ENCODE measurements at places on chromosomes 2 and 18.

GRCh38 chr2:25274868-25275574 is 66.7 kb downstream of the DNMT3A start:
- DNase-seq: no peak

GRCh38 chr2:157469726-157470125 is 25.8 kb upstream of the CYTIP start:
- no peak for DNase-seq

DNA sequence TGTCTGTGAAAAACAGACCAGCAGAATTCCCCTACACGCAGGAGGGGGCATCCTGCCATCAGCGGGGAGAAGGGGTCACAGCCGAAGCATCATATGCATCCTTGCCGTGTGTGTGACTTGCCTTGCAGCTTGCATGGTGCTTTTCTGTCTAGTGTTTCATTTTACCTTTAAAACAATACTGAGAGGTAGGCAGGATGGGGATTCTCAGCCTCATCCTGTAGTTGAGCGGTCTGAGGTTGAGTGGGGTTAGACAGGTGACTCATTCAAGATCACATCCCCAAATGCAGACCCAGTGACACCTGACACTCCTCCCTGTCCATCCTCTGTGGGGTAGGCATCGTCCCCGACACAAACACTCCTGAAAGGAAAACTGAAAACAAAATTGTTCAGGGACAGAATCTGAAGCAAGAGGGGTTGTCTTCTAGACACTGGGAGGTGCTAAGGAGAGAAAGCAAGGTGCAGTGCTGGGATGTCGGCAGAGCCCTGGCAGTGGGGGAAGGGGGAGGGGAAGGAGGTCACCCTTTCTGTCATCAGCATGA is 7.9 kb downstream of the ARL4C start:
- DNase-seq: peak; percentile 54

DNA sequence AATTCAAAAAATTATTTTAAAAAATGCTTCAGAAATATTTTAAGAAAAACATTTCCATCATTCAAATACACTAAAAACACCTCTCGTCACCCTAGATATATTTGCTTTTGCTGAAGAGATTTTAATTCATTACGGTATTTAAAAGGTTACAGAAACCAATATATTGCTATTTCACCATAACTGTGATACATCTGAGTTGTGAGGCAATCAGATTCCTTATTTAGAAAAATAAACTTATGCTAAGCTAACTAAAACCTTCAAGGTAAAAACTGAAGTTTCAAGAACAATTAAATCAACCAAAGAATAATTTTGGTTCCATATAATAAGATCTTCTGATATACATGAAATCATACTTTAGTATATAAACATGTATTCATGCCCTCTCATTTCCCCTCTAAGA is 32.8 kb downstream of the PELI1 start:
- no peak for DNase-seq

- DNase-seq: no peak
Observed at GRCh38 chr2:189425676-189426075, 15.6 kb upstream of the WDR75 start.

DNA sequence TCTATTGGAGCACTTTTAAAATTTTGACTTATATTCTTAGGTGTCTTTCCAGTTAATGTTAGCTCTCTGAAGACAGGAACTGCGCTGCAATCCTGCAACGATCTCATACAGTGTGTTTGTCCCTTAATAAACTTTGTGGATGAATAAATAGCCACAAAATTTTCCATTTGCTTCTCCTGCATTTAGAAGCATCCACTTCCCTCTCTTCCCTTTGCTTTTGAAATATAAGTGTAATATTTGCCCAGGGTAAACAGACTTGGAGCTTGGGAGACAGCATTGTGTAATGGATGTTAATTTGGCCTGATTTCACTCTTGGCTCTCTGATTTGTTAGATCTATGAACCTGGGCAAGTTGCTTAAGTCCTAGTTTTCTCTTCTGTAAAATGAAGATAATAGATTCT is 58.2 kb upstream of the CD28 start:
- DNase-seq: no peak

GRCh38 chr2:70995426-70995729 is 705 bp upstream of the TEX261 start:
- no peak for DNase-seq

DNA sequence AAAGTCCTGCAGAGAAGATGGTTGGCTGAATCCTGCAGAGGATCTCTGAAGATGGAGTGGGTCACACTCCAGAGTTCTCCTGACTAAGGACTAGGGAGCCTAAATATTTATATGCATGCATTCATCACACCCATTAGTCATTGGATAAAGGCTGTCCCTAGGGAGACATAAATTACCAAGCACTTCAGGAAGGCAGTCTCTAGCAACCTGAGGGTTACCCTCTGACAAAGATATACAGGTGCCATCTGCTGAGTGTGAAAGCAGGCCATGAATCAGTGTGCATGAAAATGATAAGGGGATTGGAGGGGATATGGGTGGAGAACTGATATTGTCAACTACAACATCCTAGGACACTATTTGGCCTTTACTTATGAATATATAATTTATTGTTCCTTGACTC is 294.8 kb upstream of the DDX18 start:
- no peak for DNase-seq

Measured in activated naive CD4-positive, alpha-beta T cell (primary cell).